Non-pigmented ciliary epithelial cell (primary cell): ENCODE measurements at places on chromosomes 7 and 10.

- DNase-seq = no peak
Observed at GRCh38 chr7:107971613-107972012, 31.3 kb downstream of the LAMB1 start.

DNA sequence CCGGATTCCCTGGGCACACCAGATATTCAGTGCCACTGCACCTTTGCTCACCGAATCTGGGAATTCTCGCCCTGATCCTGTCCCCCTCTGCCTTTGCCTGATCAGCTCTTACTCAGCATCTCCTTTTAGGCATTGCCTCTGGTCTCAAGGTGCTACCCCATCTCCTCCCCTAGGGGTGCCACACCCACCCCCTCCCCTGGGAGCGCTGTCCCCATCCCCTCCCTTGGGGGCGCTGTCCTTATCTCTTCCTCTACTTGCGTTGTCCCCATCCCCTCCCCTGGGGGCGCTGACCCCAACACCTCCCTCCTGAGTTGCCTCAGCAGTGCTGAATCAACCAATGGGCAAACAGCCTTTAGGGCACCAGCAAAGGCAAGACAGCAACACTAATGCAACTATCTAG, 686.9 kb upstream of the FOXK1 start:
- no peak for DNase-seq

DNA sequence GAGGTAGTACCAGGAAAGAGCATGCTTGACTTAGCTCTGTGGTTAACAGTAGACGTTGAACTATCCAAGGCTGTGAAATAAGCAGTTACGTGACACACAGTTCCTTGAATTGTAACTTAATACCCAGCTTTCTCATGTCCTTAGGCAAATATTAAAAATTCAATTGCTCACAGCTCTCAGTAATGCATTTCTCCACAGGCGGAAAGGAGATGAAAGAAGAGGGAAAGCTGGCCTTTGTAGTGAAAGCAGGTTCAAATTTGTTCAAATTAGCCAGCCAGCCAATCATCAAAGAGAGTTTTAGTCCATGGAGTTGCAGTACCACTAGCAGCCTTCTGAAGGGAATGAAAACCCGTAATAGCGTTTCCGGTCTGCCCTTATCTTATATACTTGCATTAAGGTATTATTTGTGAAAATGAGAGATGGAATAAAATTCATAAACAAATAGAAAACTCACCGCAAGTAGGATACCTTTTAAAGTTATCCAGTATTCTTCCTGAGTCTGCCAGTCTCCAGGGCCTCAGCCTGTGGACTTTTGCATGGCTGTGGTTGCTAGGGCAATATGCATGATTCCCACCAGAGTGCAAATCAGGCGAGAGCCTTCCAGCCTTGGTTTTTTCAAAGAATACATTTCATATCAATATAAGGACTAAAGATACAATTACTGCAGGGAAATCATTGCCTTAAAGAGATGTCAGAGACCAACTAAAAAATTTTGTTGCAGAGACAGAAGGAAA, 795.5 kb downstream of the TNS3 start:
- DNase-seq = peak; percentile 71

- DNase-seq = no peak
Observed at GRCh38 chr10:152915-153314, 17.7 kb downstream of the ZMYND11 start.

DNA sequence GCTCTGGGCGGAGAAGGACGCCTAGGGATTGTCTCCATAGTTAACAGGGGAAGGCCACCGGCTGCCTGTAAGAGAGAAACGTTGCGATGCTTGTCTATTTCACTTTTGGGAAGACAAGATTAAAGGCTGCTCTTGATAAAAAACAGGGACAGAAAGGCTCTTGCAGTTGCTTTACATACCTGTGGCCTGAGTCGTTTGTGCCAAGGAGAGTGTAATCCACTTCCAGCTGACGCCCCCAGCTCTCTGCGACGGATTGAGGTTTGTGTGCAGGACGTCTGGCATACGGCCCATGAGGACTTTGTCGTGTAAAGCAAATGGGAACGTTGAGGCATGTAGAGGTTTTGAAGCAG, 1.1 kb downstream of the MAP3K8 start:
- no peak for DNase-seq

GRCh38 chr10:104650072-104650471, 9.0 kb downstream of the SORCS3 start:
- no peak for DNase-seq

- DNase-seq = no peak
Observed at GRCh38 chr7:37446371-37446770, 2.3 kb downstream of the ELMO1 start.
